Stimulated activated CD8-positive, alpha-beta memory T cell treated with anti-CD3 and anti-CD28 coated beads, Interleukin-2, amount 100 ng/mL, for 48 hours (primary cell): ENCODE measurements at places on chromosomes 5 and 9.

DNA sequence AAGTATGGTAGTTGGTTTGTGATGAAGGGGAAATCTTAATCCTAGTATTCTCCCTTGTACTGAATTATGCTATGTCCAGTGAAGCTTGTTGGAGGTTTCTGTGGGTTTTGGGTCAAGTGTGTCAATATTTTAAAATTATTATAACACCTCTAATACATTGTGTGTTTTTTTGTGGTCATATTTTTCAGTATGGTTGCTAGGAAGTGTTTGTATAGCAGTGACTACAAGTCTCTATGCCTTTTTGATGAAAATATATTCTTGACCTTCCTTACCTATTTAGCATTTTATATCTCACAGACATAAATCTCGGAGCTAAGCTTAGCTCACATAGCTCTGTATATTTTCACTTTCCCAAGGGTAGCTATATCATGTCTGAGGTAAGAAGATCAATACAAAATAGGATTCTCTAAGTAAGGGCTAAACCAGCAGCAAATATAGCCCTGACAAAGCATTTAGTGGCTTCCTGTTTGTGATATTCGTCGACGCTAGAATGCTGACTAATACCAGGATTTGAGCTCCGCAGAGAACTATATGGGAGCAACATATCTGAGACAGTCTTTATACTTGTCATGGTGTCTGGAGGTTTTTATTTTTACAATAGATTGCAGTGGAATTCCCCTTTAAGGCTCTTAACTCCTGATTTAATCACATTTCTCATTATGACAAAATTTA is 82.3 kb downstream of the MACIR start:
- DNase-seq = no peak

- no peak for DNase-seq
Observed at GRCh38 chr9:91843093-91843492, 106.9 kb downstream of the ROR2 start.

- no peak for DNase-seq
Observed at GRCh38 chr5:120532835-120533234, 68.7 kb downstream of the PRR16 start.

DNA sequence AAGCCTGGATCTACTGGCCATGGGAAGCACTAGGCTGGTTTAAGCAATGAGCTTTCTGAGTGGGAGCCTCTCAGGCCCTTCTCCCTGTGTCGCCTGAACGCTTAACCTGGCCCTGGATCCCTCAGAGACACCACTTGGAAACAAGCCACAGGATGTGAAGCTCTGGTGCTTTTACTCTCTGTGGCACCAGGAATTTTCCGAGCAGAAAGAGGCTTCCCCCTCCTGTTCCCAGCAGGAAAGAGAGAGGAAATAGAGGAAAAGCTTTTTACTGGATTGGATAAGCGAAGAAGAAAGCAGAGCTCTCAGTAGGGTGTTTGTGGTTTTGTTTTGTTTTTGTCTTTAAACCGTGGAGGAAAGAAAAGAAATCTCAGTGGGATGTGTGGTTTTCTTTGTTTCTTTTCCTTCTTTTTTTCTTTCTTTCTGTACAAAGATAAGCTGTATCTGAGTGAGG is 34.5 kb downstream of the COL15A1 start:
- DNase-seq = no peak

DNA sequence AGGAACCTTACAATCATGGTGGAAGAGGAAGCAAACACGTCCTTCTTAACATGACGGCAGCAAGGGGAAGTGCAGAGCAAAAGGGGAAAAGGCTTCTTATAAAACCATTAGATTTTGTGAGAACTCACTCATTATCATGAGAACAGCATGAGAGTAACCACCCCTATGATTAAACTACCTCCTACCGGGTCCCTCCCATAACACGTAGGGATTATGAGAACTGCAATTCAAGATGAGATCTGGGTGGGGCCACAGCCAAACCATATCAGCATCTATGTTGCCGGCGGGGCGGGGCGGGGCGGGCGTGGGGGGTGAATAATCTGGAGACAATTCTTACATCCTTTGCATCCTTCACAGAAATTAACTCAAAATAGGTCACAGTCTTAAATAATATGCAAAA is 58.8 kb upstream of the GFPT2 start:
- no peak for DNase-seq

DNA sequence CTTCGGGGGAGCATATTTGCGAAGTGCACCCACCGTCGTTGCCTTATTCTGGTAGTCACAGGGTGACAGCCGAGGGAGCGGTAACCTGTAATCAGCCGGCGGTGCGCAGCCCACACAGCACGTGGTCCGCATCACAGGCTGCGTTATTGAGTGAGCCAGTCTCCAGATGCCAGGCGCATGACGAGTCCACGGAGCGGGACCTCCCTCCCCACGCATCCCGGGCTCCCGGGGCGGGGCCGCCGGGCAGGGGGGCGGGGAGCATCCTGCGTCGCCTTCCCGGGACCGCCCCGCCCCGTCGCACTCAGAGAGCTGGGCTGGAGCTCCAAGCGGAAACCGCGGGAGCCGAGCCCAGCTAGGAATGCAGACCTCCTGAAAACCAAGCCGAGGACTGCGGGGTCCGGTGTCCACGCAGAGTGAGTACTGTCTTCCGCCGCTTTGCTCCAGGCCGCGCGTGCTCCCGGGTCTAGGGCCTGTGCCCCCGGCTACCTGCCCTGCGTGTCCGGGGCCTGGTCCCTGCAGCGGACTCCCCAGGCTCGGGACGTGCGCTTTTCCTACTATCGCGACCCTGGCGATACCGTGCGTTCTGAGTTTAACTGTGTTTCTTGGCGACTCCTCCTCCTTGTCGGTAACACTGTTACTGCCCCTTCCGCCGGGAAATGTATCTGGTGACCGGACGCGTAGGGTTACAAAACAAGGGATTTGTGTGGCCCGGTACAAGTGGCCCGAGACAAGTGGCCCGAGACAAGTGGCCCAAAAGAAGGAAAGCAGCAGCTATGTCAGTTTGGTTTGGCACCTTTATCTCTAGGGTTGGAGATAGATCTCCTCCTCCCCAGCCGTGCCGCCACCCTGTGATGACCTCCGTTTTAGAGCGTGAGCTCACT is 40.6 kb downstream of the CAST start:
- peak; percentile 63 for DNase-seq
